ENCODE measurements at places on chromosomes 6 and 20.
A peak's percentile ranks its signal among the peaks of the same experiment; 100 is the strongest.

- DNase-seq: peak; percentile 63
These were observed 1.0 kb upstream of the DDAH2 start for GRCh38 chr6:31729979-31730630.

GRCh38 chr6:149446791-149447376, 37.9 kb downstream of the ZC3H12D start:
- no peak for DNase-seq

DNA sequence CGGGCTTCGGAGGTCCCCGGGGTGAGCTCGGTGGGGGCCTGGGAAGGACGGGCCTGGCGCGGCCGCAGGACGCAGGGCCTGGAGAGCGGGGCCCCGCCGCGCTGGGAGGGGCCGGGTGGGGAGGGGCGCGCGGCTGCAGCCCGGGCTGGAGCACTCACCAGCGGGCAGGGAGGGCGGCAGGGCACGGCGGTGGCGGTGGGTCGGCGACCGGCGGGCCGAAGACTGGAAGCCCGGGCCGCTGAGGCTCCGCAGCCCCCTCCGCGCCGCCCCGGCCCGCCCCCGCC, at the start of gene GATA5:
GATA5 (minus strand) TSS at position 224 of the 284 bp plus-strand sequence. CDS start 474 bp downstream, outside the sequence.
- no peak for DNase-seq

DNA sequence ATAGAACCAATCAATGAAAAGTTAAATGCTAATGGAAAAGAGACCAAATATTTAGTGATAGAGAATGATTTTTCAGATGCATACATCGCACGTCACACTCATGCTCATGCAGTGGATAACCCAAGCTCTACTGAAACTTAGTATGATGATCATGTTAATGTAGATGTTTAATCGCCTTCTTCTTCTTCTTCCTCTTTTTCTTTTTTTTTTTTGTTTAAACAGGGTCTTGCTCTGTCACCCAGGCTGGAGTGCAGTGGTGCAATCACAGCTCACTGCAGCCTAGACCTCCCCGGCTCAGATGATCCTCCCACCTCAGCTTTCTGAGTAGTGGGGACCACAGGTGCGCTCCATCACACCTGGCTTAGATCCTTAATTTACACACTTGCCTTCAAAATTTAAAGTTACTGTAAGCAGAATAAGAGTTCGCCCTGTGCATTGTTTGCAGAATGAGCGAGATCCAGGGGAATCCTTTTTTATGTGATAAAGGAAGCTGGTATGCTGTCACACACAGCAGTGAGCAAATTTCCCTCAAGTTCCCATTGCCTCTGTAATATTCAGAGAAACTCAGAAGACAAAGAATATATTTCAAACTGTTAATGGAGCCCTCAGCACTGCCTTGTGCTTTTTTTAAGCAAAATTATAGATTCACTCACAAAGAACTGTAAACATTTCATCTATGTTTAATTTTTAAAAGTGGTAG, 194.2 kb upstream of the SGK1 start:
- no peak for DNase-seq

DNA sequence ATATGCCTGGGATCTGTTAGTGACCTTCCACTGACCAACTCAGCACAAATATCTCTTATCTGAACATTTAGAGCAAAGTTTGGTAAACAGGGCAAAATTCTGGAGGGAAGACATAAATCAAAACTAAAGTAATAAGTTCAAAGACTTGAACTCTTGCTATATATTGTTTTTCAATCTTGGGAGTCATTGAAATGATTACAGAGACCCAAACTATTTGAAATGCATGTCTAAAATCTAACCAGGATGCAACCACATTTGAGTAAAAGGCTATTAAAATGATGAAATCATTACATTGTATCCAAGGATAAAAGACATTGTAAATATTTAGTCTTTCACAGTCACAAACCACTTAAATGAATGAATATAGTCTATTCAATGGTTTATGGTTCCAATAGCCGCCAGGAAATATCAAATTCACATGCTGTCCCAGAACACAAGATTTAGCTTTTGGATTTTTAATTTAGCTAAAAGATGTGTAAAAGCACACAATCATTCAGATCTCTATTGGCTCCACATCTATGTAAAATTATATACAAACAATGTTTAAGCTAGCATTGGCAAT, 256.6 kb upstream of the EPHA7 start:
- no peak for DNase-seq

- no peak for DNase-seq
These were observed 19.6 kb upstream of the MAS1L start for GRCh38 chr6:29507319-29507718.

All from G401 (cell line).